Stimulated activated CD4-positive, alpha-beta T cell treated with anti-CD3 and anti-CD28 coated beads, Interleukin-1b, Interleukin-23, amount 100 ng/mL, for 1 hour (primary cell): ENCODE measurements at places on chromosomes 1 and 21.

DNA sequence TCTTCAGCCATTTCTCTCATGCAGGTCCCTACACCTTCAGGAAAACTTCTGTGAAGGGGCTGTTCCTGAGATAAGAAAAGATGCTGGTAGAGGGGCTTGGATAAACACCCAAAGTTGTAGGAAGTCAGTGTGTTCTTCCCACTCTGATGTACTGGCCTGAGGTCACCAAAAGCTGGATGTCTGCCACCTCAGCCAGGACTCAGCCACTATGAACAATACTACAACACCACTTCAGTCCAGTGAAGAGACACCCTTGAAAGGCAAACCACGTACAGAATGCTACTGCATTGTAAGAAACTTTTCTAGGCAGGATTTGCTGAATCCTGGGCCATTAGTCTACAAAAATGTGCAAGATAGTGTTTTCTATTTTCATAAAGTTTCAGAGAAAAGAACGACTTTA is 2.4 kb downstream of the PTPN14 start:
- DNase-seq = no peak

- no peak for DNase-seq
Observed at GRCh38 chr1:209008586-209008985, 574.9 kb upstream of the CAMK1G start.

DNA sequence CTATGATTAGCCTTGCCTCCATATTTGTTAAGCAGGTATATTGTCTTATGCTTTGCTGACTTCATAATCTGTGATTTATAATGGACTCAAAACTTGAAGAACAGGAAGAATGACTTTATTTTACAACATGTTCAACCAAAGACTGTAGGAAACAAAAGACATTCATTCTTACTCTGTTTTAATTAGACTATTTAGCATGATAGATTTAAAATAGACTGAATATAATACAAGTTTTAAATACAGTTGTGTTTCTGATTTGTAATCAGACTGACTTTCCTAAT is 63.1 kb downstream of the CDC14A start:
- DNase-seq = no peak

DNA sequence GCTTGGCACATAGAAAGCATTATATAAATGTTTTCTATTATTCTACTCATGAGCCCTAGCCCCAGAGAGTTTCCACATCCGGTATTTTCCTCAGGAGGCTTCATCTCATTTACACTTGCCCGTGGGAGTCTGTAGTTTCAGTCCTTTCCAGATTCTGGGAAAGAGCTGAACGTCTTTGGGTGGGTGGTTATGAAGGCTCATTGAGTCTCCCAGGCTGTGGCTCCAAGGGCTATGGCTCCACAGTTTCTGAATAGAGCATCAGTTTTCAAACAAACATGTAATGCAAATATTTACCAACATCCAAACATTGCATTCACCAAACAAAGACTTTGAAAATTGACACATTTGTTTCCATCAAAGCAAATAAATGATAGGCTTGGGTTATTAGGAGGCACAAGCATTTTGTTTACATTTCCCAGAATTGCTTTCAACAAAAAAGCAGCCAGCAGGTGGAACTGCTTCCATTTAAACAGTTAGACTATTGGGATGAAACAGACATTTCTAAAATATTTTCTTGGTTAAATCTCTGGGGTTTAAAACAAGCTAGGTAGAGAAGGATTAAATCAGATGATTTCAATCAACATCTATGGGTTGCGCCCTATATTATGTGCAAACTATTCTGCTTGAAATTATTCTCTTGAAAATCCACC is 1.3 kb upstream of the LEMD1 start:
- no peak for DNase-seq

- no peak for DNase-seq
Observed at GRCh38 chr1:53560581-53561502, 101.6 kb downstream of the DMRTB1 start.

DNA sequence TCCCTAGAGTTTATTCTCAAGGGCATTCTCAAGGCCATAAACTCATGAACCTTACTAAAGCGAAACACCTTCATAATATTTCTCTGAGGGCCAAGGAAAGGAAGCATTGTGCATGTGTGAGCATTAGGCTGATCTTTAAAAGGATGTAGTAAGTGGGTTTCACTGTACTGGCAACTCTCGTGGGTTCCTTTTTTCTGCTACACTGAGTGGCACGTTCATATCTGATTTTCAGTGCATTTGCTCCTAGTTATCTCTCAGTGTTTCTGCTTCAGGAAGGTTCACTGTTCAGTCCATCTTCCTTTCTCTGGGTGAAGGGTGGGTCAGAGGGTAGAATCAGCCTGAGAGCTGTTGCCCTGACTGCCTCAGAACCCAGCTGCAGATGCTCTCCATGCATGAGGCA is 192.8 kb upstream of the ADGRL2 start:
- no peak for DNase-seq

DNA sequence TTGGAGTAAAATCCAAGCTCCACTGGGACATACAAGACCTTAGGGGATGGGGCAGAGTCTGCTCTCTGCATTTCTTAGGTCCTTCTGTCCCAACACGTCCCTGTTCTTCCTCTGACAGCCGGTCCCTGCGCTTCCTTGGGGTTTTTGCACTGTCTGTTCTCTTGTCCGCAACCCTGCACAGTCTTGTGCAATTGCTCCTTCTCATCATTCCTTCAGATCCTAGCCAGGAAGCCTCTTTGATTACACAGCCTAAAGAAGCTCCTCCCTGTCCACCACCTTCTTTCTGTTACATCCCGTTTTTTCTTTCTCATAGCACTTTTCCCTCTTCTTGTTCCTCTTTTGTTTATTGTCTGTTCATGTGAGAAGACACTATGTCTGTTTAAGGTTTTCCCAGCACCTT is 19.9 kb downstream of the ACOT11 start:
- no peak for DNase-seq

DNA sequence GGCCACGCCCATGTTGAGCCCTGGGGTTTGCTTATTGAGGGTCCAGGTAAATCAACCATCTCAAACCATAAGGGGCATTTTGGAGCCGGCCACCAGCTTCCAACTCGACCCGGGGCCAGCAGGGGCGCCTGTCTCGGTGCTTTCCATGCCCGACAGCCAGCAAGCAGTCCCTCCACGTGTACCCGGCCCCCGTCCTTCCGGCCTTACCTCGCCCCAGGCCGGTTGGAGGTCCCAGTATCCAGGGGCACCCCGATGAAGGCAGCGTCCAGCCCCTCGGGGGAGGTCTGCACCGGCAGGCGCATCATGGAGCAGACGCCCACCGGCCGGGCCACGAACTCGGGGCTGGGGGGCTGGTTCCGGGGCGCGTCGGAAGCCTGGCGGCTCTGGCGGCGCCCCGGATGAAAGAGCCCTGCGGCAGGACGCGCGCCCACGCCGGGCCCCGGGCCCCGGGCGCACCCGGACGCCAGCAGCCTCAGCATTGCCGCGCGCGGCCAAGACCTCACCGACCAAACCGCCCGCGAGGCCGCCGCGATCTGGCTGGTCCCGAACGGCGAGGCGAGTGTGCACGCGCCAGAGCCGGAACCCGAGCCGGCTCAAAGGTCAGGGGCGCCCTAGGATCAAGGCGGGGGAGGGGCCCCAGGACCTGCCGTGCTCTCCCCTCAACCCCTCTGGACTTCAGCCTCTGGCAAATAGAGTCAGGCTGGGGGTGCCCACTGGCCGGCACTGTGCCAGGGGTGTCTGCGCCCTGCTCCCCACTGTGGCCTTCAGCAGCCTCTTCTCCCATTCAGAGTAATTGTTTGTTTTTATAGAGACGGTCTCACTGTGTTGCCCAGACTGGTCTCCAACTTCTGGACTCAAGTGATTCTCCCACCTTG is at the start of gene AGMAT:
AGMAT (minus strand) TSS at position 563 of the 875 bp plus-strand sequence; CDS start at position 479, 84 bp downstream.
- no peak for DNase-seq
